ENCODE measurements at places on chromosomes 5 and 9. TPM values are rescaled to one million over a fixed set of nuclear protein-coding genes. Genes with fewer than 3 reads are reported as not detected.

GRCh38 chr9:113042884-113043657, 13.5 kb downstream of the ZFP37 start:
- DNase-seq = peak; percentile 16

DNA sequence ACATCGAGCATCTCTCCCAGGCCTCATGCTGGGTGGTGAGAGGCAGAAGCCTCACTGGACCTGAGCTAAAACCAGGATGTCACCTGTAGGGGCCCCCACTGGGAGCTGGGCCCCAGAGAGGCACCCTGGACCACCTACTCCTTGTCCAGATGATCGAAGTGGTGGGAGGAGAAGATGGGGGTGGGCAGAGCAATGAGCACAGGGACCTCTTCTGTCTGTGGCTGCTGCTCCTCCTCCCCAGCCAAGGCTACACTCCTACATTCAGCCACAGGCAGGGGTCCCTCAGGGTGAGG, 227.5 kb downstream of the CACNA1B start:
- no peak for DNase-seq

GRCh38 chr5:35880156-35880555, 23.5 kb downstream of the IL7R start:
- no peak for DNase-seq

- DNase-seq = no peak
These were observed 3.3 kb upstream of the PURA start for GRCh38 chr5:140110646-140110957.

GRCh38 chr5:176844706-176845391, 34.5 kb downstream of the UNC5A start:
- DNase-seq = peak; percentile 9

- no peak for DNase-seq
These were observed 170.6 kb downstream of the RAB3C start for GRCh38 chr5:58753446-58753845.

- no peak for DNase-seq
These were observed 197.8 kb upstream of the NREP start for GRCh38 chr5:111954516-111955395.

- DNase-seq = peak; percentile 83
These were observed 35.3 kb upstream of the IQGAP2 start for GRCh38 chr5:76367623-76368371.

DNA sequence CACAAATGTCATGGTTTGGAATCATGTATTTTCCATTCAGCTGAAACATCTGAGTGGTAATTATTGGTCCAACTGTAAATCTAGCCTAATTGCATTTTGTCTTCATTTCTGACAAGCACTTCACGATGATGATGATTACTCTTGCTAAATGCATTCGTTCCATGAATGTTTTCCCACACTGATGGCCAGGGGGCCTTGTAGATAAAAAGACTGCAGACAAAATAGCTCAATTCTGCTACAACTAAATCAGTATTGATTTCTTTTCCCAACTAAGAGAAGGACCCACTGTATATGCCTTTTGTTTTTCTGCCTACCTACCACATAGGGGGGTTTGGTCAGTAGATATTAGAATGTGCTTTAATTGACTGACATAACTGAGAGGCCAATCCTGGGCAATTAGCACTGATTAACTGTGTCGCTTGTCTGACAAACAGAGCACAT, 1351.3 kb upstream of the NUDT12 start:
- no peak for DNase-seq

The IQGAP2 gene
- 0.83 TPM for total RNA-seq

The KCNIP1 gene
- not detected for total RNA-seq

The SLU7 gene
- 38.7 TPM for total RNA-seq

The SLC45A2 gene
- total RNA-seq = under 0.01 TPM

The RNF183 gene
- total RNA-seq = not detected
